ENCODE measurements at places on chromosomes 2 and 18. TPM values are rescaled to one million over a fixed set of nuclear protein-coding genes. Genes with fewer than 3 reads are reported as not detected.
A peak's percentile ranks its signal among the peaks of the same experiment; 100 is the strongest.

Gene EVX2
- total RNA-seq, result not detected

Gene SP9
- not detected for total RNA-seq

Gene AQP12B
- not detected for total RNA-seq

DNA sequence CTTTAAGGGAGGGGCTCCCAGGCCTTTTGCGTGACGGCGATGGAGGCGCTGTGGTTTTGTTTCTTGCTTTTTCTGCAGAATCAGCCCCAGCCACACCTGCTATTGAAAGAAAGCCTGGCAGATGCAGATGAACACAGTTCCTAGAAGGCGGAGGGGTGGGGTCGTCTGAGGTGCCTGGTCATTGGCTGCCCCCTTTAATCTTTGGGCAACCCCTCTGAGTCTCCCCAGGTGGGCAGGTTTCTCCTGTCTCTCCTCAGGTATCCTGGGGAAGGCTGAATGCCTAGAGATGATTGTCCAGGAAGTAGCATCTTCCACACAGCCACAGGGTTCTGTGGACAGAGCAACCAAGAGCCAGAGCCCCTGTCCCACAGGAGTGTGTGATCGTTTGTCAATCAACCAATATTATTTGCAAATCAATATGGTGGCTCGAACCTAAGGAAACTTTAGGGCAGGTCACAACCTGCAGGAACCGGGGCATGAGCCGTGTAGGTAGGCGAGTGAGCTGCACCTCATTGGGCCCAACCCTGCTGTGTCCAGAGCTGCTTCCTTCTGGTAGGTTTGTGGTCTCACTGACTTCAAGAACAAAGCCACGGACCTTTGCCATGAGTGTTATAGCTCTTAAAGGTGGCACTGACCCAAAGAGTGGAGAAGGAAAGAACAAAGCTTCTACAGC lies 104.3 kb downstream of the NDUFA10 start:
- no peak for DNase-seq

GRCh38 chr18:48675912-48676311 lies 137.1 kb downstream of the CTIF start:
- DNase-seq, result no peak

- DNase-seq, result no peak
These were observed 4.2 kb downstream of the NAPG start for GRCh38 chr18:10530002-10530401.

- DNase-seq, result no peak
These were observed 31.6 kb upstream of the CDK5R2 start for GRCh38 chr2:218927876-218928275.

- peak; percentile 68 for DNase-seq
These were observed 823 bp upstream of the RNU2-63P start for GRCh38 chr2:88016960-88017779.

- peak; percentile 10 for DNase-seq
These were observed 9.0 kb downstream of the DTNB start for GRCh38 chr2:25664183-25664964.

DNA sequence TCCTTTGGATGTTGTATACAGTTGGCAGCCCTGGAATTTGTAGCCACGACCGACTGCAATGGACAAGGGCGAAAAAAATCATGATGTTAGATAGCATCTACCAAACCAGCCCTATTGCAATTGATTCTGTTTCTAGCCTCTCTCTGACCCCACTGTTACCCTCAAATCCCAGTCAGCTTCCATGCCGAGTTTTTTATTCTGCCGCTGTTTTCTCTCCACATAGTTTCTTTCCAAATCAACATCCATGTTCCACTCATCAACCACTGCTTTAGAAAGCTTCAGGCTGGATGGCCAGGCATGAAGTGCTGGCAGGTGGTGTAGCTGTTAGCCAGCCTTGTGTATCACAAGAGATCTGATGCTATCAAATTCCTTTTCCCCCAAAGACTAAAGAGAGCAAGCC lies 272.8 kb downstream of the FIGN start:
- DNase-seq, result no peak

DNA sequence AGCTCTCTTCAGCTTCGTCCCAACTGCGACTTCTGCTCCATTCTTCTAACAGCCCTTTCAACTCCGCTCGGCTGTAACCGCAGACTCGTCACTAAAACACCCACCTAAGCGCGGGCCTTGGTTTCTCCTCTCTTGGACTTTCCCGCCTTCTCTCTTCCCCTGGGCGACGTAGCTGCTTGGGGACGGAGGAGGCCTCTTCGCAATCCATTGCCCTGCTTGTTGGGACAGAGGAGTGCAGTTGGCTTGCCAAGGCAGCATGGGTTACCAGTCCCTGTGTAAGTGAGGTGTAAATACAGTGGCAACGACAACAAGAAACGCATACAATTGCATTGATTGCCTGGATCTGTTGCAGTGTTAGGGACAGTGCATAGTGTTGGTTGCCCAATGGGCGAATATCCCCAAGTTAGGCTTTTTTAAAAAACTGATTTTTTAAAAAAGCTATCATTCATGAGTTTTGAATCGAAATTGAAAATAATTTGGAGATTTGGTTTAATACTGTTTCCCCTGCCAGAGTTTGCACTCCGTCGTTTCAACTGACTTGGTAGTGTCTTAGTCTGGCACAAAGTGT lies 484 bp upstream of the DARS1 start:
- no peak for DNase-seq

GRCh38 chr2:6841537-6842287 lies 24.0 kb downstream of the CMPK2 start:
- no peak for DNase-seq

DNA sequence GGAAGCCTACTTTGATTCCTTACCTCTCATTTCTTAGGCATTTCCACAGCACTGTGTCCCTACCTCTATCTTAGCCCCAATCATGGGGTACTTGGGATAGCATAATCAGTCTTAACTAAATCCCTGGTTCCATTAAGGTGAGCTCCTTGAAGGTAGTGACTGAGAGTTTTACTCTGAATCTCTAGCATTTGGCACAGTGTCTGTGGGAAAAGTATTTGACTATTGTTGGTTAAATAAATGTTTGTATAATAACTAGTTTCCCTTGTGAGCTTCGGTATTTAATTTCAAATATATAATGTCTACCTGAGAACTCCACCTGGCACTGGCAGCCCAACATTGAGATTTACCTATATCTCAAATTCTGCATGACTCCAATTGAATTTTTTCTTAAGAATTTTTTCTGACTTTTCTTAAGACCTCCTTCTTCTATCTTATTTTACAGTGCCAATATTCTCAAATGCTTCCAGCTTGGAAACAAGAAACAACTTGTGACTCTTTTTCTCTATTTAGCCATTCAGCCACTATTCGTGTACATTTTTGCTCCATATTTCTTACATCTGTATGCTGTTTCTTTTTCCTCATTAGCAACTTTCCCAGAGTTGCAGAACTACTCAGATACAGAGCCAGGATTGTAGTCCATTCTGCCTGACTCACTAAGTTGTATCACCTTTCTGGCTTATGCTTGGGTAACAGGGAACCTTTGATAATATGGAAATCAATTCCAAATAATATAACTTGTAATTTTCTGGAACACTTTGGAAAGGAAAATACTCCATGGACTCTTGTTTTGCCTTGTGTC lies 214.0 kb upstream of the NT5C1B start:
- DNase-seq, result no peak

GRCh38 chr2:34663314-34663713 lies 1064.2 kb upstream of the FAM98A start:
- no peak for DNase-seq

DNA sequence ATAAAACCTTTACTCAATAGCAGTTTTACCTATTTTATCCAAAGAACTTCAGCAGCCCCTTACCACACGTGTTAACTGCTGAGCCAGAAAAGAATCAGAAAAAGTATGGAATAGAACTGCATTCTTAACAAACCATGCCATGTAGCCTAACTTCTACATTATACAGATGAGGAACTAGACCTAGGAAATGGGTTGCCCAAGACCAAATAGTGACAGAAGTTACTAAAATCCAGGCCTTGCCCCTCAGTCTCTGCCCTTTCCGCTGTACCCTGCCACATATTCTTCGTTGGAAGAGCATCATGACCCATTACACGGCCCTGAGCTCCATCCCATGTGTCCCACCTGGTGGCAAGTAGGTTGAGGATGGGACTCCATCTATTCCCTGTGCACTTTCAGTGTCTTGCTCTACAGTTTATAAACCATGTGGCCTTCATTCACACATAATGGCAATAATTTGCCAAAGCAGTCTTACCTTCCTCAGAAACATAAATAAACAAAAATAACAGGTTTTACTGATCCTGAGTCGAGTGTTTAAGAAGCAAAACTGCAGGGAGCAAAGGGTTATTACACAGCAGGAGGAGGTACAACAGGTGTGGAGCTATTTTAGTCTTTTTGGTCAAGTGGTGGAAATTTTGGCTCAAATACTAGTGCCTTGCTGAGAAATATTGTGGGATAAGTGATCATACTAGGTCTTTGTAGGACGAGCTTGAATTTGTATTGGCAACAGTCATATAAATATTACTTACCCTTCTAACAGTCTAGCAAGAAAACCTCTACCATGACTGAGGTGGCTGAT lies 46.5 kb downstream of the HNRNPLL start:
- DNase-seq, result no peak
